GM04504 (cell line): ENCODE measurements at places on chromosomes 1 and 21.

GRCh38 chr1:158259117-158259516 is 4.9 kb downstream of the CD1A start:
- DNase-seq = no peak

DNA sequence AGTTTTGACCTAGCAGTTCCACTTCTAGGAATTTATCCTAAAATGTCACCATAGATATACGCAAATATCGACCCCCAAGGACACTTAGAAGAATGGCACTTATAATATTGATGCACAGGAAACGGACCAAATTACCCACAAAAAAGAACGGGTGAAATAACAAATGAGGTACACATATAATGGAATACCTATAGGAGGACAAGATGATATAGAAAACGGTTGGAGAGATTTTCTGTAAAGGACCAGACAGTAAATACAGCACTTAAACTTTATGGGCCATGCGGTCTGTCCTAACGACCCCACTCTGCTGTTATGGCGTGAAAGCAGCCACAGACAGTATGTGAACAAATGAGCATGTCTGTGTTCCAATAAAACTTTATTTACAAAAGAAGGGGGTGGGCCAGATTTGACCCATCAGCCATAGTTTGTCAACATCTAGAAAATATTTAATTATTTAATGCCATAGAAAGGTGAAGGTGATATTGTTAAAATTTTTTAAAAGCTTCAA is 2.4 kb downstream of the TMPRSS3 start:
- DNase-seq = no peak

DNA sequence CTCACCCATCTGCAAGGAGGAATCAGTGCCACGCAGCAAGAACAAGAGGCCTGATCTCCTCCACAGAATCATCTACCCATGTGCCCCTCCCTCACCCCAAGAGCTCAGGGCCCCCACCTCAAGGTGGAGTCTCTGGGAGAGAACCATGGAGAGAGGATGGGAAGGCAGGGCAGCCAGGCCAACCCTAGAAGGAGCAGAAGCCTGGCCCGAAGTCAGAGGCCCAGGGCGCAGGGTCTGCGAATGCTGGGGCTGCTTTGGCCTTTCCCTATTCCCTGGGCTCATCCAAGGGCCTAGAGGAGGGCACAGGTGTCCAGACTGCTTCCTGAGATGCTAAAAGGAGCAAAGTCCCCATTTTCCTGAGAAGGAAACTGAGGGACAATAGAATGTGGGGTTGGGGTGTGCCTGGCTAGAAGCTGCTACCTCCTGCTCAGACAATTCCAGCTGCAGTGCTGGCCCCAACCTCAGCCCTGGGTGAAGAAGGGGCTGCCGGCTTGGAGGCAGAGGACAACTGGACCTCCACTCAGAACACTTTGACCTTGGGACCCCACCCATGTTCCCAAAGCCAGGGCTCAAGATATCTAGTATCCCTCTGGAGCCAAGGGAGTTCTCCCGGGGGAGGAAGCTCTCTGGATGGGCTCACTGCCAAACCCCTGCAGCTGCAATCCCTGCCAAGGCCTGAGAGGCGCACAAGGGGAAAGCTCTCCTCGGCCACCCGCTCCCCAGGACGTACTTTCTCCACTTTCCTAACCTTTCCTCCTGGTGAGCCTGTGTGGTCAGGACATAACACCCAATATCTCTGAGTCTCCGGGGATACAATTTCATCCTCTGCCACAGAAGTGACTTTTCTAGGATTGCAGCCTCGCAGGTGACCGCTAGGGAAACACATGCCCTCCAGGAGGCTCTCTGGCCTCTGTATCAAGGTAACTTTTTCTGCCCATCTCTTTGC is 16.6 kb upstream of the LEMD1 start:
- DNase-seq = peak; percentile 42

GRCh38 chr1:209823143-209824041 is 4.4 kb upstream of the UTP25 start:
- DNase-seq = no peak

GRCh38 chr1:157181258-157181657 is 43.1 kb upstream of the ETV3 start:
- DNase-seq = no peak

- DNase-seq = no peak
Observed at GRCh38 chr1:160850993-160851392, 11.7 kb downstream of the CD244 start.

GRCh38 chr1:100100202-100100601 is 32.5 kb downstream of the SASS6 start:
- DNase-seq = no peak

- no peak for DNase-seq
Observed at GRCh38 chr1:186213225-186213607, 161.8 kb downstream of the TPR start.

- DNase-seq = no peak
Observed at GRCh38 chr1:37631036-37631435, 3.7 kb downstream of the RSPO1 start.

GRCh38 chr1:236809148-236809547 is 14.1 kb downstream of the MTR start:
- no peak for DNase-seq
